ENCODE measurements at places on chromosomes 1 and 21.

DNA sequence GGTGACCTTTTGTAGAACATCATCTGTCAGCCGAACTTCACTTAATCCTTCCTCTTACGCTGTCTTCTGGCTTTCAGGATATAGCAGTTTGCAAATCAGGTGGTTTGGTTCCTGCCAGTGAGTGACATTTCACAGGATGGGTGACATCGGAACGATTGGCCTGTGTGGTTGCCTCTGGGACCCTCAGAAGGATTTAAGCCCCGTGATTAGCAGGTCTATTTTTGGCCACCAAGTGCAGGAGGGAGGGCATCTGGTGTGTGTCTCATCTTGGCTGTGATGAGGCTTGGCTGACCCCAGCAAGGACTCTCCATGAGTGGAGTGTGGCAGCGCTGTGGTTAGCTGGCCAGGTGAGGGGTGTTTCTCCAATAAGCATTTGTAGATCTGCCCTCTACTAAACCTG is 407.6 kb upstream of the VAMP3 start:
- DNase-seq, result no peak

GRCh38 chr1:106608841-106609240 is 447.6 kb upstream of the PRMT6 start:
- DNase-seq, result no peak

DNA sequence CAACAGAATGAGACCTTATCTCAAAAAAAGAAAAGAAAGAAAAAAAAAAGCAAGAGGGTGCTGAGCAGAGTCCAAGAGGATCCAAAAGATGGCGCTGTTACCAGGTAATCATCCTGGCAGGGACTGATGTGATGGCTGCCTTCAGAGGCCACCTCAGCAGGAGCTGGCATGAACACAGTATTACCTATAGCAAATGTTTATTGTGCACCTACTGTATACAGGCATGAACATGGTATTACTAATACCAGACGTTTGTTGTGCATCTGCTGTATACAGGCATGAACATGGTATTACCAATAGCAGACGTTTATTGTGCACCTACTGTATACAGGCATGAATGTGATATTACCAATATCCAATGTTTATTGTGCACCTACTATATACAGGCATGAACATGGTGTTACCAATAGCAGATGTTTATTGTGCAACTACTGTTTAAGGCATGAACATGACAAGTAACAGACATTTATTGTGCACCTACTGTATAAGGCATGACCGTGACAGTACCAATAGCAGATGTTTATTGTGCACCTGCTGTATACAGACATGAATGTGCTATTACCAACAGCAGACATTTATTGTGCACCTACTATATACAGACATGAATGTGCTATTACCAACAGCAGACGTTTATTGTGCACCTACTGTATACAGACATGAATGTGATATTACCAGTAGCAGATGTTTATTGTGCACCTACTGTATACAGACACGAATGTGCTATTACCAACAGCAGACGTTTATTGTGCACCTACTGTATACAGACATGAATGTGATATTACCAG is 115.1 kb upstream of the TMEM51 start:
- DNase-seq, result no peak

DNA sequence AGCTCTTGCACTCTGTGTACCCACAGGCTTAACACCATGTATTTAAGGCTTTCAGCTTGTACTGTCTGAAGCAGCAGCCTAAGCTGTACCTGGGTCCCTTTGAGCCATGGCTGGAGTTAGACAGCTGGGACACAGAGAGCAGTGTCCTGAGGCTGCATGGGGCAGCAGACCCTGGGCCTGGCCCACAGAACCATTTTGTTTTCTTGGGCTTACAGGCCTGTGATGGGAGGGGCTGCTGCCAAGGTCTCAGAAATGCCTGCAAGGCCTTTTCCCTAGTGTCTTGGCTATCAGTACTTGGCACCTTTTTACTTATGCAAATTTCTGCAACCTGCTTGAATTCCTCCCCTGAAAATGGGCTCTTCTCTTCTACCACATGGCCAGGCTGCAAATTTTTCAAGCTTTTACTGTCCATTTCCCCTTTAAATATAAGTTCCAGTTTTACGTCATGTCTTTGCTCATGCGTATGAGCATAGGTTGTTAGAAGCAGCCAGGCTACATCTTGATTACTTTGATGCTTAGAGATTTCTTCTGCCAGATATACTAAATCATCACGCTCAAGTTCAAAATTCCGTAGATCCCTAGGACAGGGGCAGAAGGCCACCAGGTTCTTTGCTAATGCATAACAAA is 143.9 kb downstream of the CLEC20A start:
- DNase-seq, result no peak

DNA sequence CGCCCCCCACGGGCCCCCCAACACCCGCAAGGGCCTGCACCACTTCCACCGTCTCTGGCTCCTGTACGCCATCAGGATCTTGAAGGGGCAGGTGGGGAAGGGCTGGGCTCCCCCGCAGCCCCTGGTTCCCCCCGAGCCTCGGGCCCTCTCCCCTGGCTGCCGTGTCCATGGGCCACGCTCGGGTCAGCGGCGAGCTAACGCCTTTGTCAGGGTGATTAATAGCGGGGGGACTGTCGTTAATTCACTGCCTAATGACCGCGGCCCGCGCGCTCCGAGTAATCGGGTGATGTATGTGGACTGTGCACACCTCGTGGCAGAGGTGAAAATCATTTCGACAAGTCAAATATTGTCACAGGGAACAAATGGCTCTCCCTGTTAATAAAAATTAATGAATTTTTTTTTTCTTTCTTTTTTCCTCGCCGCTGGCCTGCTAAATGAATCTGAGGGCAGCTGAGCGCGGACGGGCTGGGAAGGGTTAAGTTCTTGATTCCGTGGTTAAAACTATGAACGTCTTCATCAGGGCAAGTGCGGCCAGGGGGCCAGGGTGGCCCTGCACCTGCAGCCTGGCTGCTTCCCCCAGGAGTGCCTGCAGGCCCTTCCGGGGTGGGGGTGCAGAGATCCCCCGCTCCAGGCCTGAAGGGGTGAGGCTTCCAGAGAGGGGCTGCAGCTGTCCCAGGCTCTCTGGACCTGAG is 100.8 kb downstream of the PRDM16 start:
- no peak for DNase-seq

DNA sequence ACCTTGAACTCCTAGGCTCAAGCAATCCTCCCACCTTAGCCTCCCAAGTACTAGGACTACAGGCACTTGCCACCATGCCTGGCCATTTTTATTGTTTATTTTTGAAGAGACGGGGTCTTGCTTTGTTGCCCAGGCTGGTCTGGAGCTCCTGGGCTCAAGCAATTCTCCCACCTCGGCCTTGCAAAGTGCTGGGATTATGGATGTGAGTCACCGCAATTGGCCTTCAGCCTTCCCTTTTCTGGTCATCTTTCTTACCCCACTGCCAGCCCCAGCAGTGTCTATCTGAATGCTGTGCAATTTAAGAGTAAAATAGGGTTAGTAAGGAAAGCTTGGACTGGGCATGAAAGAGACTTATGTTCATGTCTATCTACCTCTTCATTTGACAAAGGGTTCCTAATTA is 6.1 kb upstream of the KLF17 start:
- no peak for DNase-seq

GRCh38 chr1:197620714-197621163 is 154.5 kb downstream of the DENND1B start:
- DNase-seq, result no peak

GRCh38 chr1:210445485-210445884 is 116.8 kb downstream of the HHAT start:
- DNase-seq, result no peak

DNA sequence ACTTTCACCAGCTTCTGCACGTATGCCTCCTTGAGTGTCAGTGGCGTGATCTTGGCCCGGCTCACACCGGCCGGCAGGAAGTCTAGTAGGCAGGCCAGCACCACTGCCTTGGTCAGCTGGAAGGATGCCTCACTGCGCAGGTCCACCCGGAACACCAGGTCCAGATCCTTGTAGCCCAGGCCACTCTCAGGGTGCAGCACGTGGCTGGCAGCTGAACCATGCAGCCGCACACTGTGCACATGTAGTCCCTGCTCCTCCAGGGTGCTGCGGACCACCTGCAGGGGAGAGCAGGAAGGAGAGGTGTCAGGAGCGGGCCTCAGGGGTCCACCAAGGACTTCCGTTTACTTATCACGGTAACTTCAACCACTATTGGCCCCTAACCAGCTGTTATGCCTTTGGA is 6.0 kb downstream of the TENT5B start:
- no peak for DNase-seq

- no peak for DNase-seq
Observed at GRCh38 chr21:27741736-27742135, 774.8 kb upstream of the ADAMTS5 start.

DNA sequence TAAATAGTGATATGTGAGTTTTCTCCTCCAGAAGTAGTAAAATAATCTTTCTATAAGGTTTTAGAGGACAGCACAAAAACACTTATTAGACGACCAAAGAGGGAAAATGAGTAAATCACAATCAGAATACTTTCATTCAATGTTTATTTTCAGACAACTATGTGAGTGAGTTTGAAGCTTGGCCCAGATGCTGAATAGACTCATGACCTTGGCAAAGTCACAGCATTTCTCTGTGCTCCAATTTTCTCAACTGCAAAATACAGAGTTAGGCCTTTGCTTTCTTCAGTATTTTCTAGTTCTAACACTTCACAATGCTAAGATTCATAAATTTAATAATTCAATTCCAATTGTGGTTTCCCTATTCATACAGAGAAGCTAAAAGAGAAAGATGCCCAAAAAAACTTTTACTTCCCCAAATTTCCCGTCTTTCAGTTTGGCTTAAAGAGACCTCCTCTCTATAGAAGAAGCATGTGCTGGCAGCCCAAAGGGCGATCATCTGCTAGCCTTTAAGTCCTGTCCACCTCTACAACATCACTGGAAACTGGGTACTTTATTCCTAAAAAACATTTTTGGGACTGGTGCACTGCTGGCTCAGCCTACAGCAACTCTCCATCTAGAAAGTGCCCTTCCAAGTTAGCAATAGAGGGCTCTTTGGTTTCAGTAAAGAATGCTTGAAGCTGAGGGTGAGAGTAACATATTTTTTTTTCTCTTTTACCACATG is 116.8 kb upstream of the GORAB start:
- no peak for DNase-seq

- no peak for DNase-seq
Observed at GRCh38 chr1:78070758-78071157, 25.0 kb downstream of the GIPC2 start.

- DNase-seq, result no peak
Observed at GRCh38 chr1:114314098-114314497, 160.4 kb upstream of the SYT6 start.

- DNase-seq, result no peak
Observed at GRCh38 chr1:211285196-211285595, 26.0 kb downstream of the RCOR3 start.

GRCh38 chr1:67570486-67571143 is 114.4 kb upstream of the GADD45A start:
- DNase-seq, result no peak

DNA sequence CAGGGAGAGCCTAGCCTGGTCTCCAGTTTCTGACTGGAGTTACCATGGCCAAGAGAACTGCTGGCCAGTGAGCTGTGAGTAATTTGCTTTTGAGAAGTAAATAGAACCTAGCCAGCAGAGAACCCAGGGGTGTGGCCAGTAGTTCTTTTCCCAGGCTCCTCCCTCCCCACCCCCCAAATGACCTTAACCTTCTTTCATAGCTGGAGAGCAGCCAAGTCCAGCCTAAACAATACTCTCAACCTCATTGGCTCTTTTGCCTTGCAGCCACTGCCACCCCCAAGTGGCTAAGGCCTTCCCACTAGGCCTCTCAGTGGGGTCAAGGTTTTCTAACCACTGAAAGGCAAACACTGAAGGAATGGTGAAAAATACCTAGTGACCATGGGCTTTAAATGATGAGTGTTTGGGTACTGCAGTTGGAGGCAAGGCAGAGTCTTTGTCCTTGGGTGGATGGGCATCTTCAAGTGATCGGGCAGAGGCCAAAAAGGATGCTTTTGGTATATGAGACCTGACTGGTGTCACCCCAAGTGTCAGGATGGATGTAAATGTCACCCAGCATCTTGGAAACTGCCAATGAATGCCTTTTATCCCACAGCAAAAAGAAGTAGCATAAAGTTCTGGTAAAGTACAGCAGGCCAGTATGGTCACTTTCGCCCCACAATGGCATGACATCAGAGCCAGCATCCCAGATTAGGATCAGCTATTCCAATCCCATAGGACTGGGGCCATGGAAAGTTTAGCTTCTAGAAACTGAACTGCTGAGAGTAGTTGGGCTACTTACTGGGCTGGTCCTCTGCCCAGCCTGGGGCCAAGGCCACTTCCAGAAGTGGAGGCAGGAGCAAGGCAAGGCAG is 3.5 kb upstream of the PIGV start:
- no peak for DNase-seq

GRCh38 chr1:205211839-205212536 is 486 bp upstream of the DSTYK start:
- DNase-seq, result no peak

- DNase-seq, result no peak
Observed at GRCh38 chr1:86227026-86227425, 70.5 kb upstream of the COL24A1 start.

- no peak for DNase-seq
Observed at GRCh38 chr21:32330784-32331311, 32.2 kb downstream of the MRAP start.

GRCh38 chr1:91700332-91700731 is 185.6 kb downstream of the TGFBR3 start:
- no peak for DNase-seq

DNA sequence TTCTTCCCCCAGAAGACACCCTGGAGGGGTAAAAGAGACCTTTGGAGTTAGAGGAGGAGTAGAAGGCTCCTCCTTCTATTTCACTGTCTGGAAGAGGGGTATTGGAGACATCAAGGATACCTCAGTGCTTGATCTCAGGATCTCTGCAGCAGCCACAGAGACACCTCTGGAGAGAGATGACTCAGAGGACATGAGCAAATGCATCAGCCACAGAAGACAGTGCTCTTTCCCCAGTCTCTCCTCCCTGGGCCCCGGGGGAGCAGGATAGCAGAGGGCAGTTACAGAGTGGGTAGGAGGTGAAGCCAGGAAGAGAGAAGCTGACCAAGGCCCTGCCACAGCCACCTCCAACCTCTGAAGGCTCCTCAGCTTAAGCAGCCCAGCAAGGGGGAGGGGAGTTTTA is 15.3 kb upstream of the TEDDM1 start:
- no peak for DNase-seq

DNA sequence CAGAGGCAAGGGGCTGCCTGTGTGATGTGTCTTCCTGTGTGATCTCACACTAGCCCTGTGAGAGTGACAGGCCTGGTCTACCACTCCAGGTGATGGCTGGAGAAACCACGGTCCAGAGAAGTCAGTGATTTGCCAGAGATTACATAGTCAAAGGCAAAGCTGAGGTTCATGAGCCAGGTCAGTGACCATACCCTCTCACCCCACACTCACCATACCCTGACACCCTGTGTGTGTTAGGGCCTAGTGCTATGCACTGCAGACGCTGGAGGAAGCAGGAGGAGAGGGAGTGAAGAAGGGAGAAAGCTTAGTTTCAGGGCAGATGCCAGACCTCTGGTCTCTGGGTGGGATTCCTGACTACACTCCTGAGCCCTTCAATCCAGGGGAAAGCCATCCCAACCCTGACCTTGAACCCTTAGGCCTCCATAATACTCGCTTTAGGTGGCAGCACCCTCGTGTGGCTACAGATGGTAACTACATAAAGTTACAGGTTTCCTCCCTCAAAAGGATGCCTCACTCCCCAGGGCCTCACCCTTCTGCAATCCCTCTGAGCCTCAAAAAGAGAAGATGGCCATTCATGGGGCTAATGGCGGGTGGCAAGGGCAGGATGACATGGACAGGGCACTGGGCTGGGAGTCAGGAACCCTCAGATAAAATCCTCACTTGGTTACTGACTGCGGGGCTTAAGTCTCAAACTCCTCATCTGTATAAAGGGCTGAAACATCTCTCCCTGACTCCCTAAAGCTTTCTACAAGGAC is 20.8 kb upstream of the SDC3 start:
- peak; percentile 29 for DNase-seq

Data from stimulated activated CD8-positive, alpha-beta memory T cell treated with anti-CD3 and anti-CD28 coated beads, Interleukin-7, amount 100 ng/mL, for 4 hours (primary cell).